NCI-H774 (cell line): ENCODE measurements at places on chromosomes 3 and 15.
A peak's percentile ranks its signal among the peaks of the same experiment; 100 is the strongest.

DNA sequence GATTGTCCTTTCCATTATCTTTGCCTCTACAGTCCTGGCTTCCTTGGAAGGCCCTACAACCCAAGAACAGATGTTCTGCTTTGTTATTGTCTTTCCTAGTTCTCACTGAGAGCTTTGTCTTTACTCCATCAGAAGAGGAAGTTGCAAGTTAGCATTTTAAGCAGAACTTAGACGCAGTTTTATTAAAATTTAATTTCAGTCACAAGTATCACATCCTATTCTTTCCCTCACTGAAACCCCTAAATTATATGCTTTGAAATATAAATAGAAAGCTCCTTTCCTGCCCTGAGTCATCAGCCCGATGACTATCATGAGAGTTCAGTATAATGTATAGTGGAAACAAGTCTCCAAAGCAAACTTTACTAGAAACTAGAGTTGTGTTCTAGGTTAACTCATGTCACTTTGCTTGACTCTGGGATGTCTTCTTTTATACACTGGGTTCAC lies 291.2 kb upstream of the RBMS3 start:
- DNase-seq = no peak

GRCh38 chr3:167976516-167977361 lies 119.0 kb downstream of the GOLIM4 start:
- no peak for DNase-seq

DNA sequence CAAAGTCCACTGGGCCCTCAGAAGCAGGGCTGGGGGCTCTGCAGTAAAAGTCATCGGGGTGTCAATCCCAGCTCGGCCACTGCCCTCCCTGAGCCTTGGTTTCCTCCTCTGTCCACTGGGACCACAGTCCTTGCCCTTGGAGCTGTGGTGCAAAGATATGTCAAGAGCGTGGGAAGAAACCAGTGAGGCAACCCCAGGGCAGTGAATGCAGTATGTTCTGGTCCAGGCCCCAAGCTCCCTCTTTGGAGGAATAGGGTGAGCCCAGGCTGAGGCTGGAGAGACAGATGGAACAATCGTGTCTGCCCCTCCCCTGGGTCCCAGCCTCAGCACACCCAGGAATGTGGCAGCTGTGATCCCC lies 779 bp downstream of the GRIP2 start:
- DNase-seq = no peak

DNA sequence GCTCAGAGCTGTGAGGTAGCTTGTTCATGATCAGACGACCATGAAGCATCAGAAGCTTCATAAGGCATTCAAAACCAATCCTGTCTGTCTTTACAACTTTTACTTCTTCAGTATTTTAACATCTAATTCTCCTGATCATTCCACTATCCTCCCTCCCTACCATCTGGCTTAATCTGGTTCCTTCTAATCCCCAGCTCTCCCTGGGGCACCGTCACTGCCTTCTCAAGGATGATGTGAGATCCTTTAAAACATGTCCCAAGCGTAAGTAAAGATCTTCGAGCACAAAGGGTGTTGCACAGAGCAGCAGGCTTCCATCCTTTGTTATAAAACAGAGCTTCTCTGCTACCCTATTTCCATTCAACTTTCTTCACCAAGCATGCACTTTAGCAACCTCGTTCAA lies 362.7 kb upstream of the ARRDC4 start:
- DNase-seq = no peak

- no peak for DNase-seq
Observed at GRCh38 chr3:134904241-134904771, 109.2 kb downstream of the EPHB1 start.

GRCh38 chr3:138400651-138401070 lies 33.8 kb upstream of the ESYT3 start:
- no peak for DNase-seq

DNA sequence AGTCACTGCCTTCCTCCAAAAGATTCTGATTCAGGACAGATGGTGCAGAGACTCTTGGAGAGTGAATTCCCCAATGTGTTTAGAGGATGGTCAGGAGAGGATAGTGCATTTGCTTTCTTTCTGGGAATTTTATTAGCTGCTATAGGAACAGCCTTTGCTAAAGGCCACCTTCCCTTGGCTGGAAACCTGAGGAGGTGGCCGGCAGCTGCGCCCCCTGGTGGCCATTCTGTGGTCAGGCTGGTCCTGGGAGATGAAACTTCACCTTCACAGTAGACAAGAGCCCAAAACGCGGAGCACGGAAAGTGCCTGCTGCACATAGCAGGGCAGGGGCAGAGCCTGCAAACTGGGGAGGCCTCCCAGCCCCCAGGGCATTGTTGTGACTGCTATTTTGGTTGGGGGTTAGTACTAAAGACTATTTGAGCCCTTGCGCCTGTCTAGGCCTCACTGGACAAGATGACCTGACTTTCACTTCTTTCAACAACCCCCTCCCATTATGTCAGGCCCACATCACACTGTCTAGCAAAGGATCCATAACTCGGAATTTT lies 34.3 kb downstream of the SEC22C start:
- peak; percentile 7 for DNase-seq

- DNase-seq = peak; percentile 7
Observed at GRCh38 chr15:71011503-71012155, 103.6 kb upstream of the THSD4 start.

- no peak for DNase-seq
Observed at GRCh38 chr3:137062250-137062649, 104.5 kb downstream of the IL20RB start.

DNA sequence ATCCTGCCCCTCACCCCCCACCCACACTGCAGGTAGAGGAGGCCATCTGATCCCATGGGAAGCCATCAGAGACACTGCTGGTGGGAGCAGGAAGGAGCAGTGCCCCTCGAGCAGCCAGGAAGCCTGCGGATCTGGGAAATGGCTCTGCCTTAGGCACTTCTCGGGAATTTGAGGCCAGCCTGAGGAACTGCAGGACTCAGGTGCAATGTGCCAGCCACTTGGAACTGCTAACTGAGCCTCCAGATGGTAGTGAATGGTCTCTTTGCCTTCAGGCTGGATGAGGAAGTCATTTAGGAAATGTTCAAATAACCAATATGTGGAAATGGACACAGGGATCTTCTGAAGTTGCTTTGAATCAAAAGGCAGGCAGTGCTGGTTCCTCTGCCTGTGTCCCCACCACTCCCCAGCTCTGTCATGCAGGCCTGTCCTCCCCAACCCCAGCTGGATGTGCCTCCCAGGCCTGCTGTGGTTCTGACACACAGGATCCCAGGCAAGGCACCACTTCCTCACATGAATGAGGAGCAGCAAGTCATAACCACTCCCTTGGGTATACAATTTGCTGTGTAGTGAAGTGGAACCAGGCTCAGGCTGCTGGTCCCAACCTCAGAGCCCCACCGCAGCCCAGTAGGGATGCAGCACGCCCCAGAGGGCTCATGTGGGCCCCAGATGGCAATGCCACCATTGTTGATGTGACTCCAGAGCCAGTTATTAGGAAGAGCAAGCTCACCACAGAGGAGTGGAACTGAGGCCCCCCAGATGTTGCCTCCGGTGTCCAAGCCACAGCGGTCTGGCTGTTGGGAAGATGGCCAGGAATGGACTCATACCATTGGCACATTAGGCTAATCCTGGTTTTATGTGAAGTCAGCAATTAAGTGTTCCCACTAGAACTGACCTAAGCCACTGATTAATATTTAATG lies 46.5 kb upstream of the LIMD1 start:
- no peak for DNase-seq

- no peak for DNase-seq
Observed at GRCh38 chr3:163916596-163917560, 1161.4 kb downstream of the SI start.

GRCh38 chr3:32423534-32423933 lies 31.9 kb downstream of the CMTM7 start:
- no peak for DNase-seq

DNA sequence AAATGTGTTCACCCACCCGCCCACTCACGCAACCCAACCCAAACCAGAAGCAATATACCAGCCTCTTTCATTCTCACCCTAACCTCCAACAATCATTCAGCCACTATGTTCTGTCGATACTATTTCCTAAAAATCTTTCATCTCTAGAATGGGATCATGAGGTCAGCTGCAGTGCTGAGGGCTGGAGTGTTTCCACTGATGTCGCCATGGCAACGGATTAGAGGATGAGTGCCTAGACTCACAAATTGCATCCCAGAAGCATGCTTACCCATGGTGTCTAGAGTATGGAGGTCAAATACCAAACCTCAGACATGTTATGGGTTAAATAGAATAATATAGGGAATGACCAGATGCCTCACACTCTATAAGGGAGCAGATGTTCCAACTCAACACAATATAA lies 138.5 kb downstream of the GABRB3 start:
- DNase-seq = no peak

GRCh38 chr3:49428752-49429080 lies 408 bp downstream of the NICN1 start:
- DNase-seq = no peak

DNA sequence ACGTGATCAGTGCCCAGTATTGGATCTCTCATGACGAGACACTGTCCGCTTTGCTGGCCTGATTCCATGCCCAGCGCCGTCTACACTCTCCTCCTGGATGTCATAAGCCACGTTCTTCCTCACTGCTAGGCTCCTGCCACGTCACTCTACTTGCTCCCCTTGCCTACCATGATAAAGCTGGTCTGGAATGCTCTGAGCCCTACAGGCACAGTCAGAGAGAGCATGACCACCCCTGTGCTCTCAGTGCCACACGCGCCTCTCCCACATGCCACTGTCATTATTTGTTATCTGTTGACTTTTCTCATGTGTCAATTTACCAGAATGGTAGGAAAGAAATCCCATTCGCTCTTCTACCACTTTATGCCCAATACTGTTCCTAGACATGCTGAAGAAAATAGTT lies 148.6 kb downstream of the ANO10 start:
- no peak for DNase-seq

GRCh38 chr15:94858011-94858410 lies 626.6 kb downstream of the MCTP2 start:
- no peak for DNase-seq

GRCh38 chr3:19394946-19395345 lies 246.6 kb downstream of the KCNH8 start:
- no peak for DNase-seq

- DNase-seq = no peak
Observed at GRCh38 chr3:106827515-106828213, 549.6 kb upstream of the CCDC54 start.

- DNase-seq = no peak
Observed at GRCh38 chr3:50237133-50237651, 1.2 kb downstream of the GNAI2 start.

DNA sequence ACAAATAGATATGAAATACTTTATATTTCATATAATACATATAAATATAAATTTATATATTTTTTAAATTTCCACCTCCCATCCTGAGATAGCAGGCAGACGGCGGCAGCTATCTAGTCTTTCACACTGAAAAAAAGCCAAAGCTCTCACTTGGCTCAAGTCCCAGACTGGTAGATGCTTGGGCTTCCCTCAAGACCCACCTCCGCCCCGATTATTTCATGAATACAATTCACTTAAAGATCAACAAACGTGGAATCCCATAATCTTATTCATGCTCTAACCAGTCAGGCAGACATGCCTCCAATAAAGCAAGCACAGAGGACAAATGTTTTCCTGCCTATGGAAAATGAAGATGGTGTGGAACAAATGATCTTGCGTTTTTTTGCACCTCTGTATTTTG lies 275.9 kb upstream of the NR2F2 start:
- DNase-seq = no peak

- peak; percentile 98 for DNase-seq
Observed at GRCh38 chr15:40069178-40070165, 30.5 kb upstream of the SRP14 start.
